ENCODE measurements at places on chromosomes 1 and 21.

- DNase-seq: no peak
These were observed 21.9 kb downstream of the TLCD4 start for GRCh38 chr1:95139039-95139438.

GRCh38 chr1:170414989-170415709 is 116.8 kb upstream of the GORAB start:
- DNase-seq: no peak

DNA sequence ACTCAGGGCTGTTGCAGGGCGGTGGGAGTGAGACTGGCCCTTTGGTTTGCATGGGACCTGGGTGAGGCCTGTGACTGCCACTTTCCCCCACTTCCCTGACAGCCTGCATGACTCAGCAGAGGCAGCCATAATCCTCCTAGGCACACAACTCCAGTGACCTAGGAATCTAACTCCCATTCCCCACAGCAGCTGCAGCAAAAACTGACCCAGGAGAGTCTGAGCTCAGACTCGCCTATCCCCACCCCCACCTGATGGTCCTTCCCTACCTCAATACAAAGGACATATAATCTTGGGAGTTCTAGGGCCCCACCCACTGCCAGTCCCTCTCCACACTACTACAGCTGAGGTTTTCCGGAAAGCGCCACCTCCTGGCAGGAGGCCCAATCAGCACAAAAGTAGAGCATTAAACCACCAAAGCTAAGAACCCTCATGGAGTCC is 26.7 kb downstream of the NDC1 start:
- DNase-seq: no peak

DNA sequence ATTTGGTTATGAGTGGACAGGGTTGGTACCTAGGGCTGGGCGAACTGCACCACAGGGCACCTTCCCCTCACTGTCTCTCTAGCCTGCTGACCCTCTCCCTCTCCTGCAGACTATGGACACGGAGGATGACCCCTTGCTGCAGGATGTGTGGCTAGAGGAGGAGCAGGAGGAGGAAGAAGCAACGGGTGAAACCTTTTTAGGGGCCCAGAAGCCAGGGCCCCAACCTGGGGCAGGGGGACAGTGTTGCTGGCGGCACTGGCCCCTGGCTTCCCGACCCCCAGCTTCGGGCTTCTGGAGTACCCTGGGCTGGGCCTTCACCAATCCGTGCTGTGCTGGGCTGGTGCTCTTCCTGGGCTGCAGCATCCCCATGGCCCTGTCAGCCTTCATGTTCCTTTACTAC is 21.9 kb downstream of the DISP3 start:
- DNase-seq: no peak

DNA sequence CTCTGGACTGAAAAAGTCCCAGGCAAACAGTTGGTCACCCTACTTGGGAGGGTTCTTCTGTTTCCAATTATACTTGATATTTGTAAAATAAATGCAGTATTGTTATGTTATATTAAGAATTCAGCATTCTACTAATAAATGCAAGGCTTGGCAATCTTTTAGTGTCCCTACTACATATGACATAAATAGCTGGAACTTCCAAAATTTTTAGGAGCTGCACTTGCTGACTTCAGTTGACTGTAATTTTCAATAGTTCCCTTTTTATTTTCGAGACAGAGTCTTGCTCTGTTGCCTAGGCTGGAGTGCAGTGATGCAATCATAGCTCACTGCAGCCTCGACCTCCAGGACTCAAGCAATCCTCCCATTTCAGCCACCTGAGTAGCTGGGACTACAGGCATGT is 20.0 kb downstream of the FOXD3 start:
- DNase-seq: no peak

- no peak for DNase-seq
These were observed at the start of gene CRABP2 for GRCh38 chr1:156705321-156705917. Gene CRABP2, minus strand, starts transcription at chr1:156705583. Its CDS starts 137 bp downstream, at chr1:156705446.

DNA sequence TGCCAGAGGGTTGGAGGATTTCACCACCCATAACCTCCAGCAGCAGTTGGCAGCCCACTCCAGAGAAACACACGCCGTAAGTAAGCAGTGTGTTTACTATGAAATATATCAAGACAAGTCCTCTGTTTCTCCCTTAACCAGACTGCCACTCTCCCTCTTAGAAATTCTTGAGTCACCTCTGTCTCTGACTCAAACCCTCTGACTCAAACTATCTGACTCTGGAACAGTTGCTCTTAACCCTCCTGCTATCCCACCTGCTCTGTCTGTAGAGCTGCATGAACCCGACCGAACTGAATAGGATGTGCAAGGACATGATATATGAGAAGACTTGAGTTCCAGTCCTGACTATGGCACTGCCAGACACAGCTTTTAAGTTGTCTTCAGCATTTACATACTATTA is 14.1 kb downstream of the INPP5B start:
- DNase-seq: no peak

DNA sequence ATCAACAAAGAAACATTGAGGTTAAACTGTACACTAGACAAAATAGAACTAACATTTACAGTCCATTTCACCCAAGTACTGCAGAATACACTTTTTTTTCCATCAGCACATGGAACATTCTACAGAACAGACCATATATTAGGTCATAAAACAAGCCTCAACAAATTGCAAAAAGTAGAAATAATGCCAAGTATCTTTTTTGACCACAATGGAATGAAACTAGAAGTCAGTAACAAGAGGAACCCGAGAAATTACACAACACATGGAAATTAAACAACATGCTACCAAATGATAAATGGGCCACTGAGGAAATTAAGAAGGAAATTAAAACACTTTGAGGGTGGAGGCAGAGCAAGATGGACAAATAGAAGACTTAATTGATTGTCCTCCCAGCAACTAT is 8.4 kb upstream of the C1orf185 start:
- no peak for DNase-seq

DNA sequence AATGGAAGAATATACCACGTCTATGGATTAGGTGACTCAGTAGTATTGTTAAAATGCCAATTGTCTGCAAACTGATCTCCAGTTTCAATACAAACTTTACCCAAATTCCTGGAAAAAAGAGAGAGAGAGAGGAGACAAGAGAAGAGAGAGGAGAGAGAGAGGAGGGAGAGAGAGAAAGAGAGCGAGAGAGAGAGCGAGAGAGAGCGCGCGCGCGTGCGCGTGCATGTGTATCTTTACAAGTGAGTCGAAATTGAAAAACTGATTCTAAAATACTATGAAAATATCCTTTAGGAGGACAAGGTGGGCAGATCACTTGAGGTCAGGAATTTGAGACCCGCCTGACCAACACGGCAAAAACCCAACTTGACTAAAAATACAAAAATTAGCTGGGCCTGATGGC is 65.2 kb downstream of the CDC42BPA start:
- no peak for DNase-seq

DNA sequence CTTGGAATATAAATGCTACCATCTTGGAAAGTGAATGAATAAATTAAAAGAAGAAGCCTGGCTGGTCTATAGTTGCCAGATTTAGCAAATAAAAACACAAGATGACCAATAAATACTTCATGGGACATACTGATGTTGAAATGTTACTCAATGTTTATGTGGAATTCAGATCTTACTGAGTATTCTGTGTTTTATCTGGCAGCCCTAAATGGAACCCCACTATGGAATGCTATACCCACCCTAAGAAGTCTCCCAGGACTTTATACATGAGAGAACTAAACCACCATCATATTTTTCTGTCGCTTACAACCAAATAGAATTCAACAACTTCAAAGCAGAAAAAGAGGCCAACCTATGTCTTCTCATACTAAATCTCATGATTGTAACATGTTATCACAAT is 177.6 kb upstream of the HMCN1 start:
- no peak for DNase-seq
